Aorta (tissue), 5 donors: ENCODE measurements at places on chromosomes 6 and 20. TPM values are rescaled to one million over a fixed set of nuclear protein-coding genes. Genes with fewer than 3 reads are reported as not detected.
A peak's percentile ranks its signal among the peaks of the same experiment; 100 is the strongest.

The SAMD3 gene
- total RNA-seq, result 1.2 TPM

The MAN1A1 gene
- total RNA-seq, result 57.8 TPM

The GLP1R gene
- total RNA-seq, result not detected

The LY6G6C gene
- total RNA-seq, result not detected

The STXBP5 gene
- total RNA-seq, result 28.9 TPM

The LY6G6F gene
- not detected for total RNA-seq

The WFDC10B gene
- not detected for total RNA-seq

The MARCKS gene
- total RNA-seq, result 45.6 TPM

The NMBR gene
- total RNA-seq, result 0.45 TPM

GRCh38 chr6:15409301-15410125 is 163.6 kb downstream of the JARID2 start:
- no peak for DNase-seq
- H3K27me3 ChIP-seq, result no peaks in the 10 kb centered on the region
- H3K27ac ChIP-seq, result no peak overlapping the region
- peaks cover 1% of the 10 kb centered on the region for H3K4me1 ChIP-seq

DNA sequence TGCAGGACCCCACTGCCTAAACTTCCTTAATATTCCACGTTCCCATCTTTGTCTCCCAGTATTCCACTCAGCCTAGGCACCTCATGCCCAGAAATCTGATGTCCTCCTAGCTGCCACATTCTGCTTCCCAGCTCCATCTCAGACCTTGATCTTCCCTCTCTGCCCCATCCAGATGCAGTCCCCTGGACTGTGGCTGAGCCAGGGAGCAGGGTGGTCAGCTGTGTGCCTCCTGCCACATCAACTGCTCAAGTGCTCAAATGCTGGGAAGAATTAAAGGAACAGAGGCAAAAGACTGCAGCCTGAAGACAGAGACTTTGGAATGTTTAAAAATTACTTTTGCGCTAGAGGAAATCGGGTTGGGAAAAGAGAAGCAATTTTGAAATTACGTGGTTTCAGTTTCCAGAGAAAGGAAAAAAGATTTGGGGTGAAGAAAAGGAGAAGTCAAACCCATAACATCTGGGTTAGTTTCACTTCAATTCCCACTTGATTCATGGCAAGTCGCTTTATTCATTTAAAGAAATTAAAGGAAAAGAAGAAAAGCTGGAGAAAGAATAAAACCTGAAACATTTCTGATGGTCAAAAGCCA is 704.8 kb downstream of the PTPRT start:
- no peak overlapping the region for H3K4me3 ChIP-seq
- no peaks in the 10 kb centered on the region for H3K27me3 ChIP-seq
- no peak for DNase-seq
- no peaks in the 10 kb centered on the region for H3K36me3 ChIP-seq
- H3K4me1 ChIP-seq, result peaks cover 2% of the 10 kb centered on the region
- H3K27ac ChIP-seq, result no peak overlapping the region

DNA sequence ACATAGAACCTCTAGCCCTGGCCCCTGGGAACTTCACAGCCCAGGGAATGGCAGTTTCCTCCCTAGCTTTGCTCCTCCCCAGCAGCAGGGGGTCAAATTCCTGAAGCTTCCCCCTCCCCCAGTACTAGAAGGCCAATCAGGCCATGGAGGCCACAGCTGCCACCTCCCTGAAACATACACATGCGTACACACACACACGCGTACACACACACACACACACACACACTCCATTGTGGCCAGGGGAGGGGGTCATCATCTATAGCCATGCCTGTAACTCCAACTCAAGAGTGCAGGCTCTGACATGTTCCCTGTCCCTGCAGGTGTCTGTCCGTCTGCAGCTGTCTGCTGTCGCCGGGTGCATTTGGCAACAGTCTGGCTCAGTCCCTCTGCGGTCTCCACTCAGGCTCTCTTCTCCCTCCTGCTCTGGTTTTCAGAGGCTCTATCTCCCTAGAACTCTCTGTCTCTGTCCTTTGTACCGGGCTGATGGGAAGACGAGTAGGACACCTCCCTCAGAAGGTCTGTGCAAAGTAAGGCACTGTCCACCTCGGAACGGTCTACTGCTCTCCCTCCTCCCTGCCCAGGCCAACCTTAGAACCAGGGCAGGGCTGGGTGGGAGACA is 1.4 kb downstream of the LRFN2 start:
- no peak overlapping the region for H3K27ac ChIP-seq
- no peaks in the 10 kb centered on the region for H3K36me3 ChIP-seq
- no peaks in the 10 kb centered on the region for H3K27me3 ChIP-seq

GRCh38 chr6:83860359-83860755 is 868 bp downstream of the CYB5R4 start:
- H3K36me3 ChIP-seq, result no peaks in the 10 kb centered on the region
- no peak overlapping the region for H3K27ac ChIP-seq
- peaks cover 10% of the 10 kb centered on the region for H3K4me1 ChIP-seq
- peak overlapping the region; percentile 78 for H3K4me3 ChIP-seq

DNA sequence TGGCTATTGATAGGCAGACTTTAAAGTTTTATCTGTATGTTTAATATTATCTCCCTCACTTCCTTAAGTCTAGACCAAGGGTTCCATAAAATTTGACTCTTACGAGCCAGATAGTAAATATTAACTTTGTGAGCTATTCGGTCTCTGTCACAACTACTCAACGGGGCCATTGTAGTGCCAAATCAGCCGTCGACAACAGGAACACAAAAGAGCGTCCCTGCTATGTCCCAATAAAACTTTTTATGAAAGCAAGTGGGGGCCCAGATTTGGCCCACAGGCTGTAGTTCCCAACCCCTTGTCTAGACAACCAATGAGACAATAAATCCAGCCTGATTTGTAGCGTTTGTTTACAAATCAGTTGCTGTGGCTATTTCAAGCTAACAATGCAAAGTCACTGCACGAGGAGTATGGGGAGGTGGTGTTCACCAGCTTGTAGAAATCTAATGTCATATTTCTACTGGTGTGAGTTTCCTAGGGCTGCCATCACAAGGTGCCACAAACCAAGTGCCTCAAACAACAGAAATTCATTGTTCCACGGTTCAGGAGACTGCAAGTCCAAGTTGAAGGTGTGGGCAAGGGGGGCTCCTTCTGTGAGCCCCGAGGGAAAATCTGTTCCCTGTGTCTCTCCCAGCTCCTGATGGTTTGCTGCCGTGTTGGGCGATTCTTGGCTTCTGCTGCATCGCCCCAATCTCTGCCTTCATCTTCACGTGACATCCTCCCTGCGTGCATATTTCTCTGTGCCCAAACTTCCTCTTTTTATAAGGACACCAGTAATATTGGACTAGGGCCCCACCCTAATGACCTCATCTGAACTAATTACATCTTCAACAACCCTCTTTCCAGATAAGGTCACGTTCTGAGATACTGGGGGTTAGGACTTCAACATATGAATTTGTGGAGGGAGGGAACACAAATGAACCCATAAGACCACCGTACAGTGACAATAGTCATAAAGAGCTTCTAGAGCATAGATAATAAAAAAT is 356.0 kb upstream of the JARID2 start:
- H3K27ac ChIP-seq, result no peak overlapping the region
- H3K36me3 ChIP-seq, result no peaks in the 10 kb centered on the region

GRCh38 chr6:139939189-139939979 is 564.9 kb upstream of the CITED2 start:
- no peak overlapping the region for H3K4me3 ChIP-seq
- H3K4me1 ChIP-seq, result peaks cover 1% of the 10 kb centered on the region
- no peaks in the 10 kb centered on the region for H3K27me3 ChIP-seq
- no peak for DNase-seq

- H3K4me1 ChIP-seq, result no peaks in the 10 kb centered on the region
- no peaks in the 10 kb centered on the region for H3K36me3 ChIP-seq
- no peak overlapping the region for H3K27ac ChIP-seq
- no peak for DNase-seq
- no peak overlapping the region for H3K4me3 ChIP-seq
Observed at GRCh38 chr20:32231847-32232246, 24.2 kb downstream of the POFUT1 start.

DNA sequence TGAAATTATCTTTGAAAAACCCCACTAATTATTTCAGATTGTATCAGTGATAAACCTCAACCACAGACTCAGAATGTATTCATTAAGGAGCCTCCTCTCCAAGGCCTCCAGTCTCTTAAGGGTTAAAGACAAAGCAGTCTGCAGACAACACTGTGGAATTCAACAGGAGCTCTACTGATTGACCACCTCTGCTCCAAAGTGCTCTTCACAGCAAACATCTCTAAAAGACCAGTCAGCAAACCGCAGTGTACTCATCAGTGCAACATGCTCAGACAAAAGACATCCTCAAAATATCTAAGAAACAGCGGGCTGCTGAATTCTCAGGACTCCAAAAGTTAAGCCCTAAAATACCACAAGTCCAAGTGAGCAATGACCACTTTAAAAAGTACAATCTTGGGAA is 42.0 kb downstream of the UQCC1 start:
- no peak overlapping the region for H3K4me3 ChIP-seq
- no peak overlapping the region for H3K27ac ChIP-seq
- peaks cover under 1% of the 10 kb centered on the region for H3K36me3 ChIP-seq

- H3K4me1 ChIP-seq, result no peaks in the 10 kb centered on the region
- no peaks in the 10 kb centered on the region for H3K27me3 ChIP-seq
- no peaks in the 10 kb centered on the region for H3K36me3 ChIP-seq
- DNase-seq, result no peak
- no peak overlapping the region for H3K27ac ChIP-seq
Observed at GRCh38 chr6:44272999-44273566, 2.8 kb downstream of the TMEM151B start.

GRCh38 chr6:145561095-145562072 is 173.9 kb downstream of the EPM2A start:
- H3K27ac ChIP-seq, result no peak overlapping the region
- no peak overlapping the region for H3K4me3 ChIP-seq
- no peaks in the 10 kb centered on the region for H3K4me1 ChIP-seq
- no peak for DNase-seq
- H3K36me3 ChIP-seq, result no peaks in the 10 kb centered on the region

DNA sequence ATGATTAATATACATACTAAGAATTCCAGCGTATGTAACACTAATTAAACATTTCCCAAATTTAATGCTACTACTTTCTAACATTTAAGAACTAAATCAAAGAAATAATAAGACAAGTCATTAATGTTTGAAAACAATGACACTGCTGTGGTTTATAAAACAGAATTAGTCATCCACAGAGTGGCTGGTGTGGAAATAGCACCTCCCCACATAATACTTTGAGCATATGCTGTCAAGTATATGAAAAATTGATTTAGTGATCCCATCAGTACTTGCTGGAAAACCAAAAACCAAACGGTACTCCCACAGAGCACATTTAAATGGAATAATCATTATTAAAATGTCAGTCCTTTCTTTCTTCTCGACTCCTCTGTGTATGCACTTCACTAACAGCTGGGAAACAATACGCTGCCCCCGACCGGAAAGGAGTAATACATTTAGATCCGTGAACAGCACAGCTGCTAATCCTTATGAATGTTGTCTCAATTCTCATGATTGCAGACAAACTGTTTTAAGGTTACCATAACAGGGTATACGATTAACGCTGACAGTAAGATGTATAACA is 78.4 kb downstream of the PREP start:
- no peak overlapping the region for H3K4me3 ChIP-seq
- H3K27me3 ChIP-seq, result no peaks in the 10 kb centered on the region
- H3K27ac ChIP-seq, result no peak overlapping the region
- H3K36me3 ChIP-seq, result peaks cover 1% of the 10 kb centered on the region
- DNase-seq, result no peak
- no peaks in the 10 kb centered on the region for H3K4me1 ChIP-seq

DNA sequence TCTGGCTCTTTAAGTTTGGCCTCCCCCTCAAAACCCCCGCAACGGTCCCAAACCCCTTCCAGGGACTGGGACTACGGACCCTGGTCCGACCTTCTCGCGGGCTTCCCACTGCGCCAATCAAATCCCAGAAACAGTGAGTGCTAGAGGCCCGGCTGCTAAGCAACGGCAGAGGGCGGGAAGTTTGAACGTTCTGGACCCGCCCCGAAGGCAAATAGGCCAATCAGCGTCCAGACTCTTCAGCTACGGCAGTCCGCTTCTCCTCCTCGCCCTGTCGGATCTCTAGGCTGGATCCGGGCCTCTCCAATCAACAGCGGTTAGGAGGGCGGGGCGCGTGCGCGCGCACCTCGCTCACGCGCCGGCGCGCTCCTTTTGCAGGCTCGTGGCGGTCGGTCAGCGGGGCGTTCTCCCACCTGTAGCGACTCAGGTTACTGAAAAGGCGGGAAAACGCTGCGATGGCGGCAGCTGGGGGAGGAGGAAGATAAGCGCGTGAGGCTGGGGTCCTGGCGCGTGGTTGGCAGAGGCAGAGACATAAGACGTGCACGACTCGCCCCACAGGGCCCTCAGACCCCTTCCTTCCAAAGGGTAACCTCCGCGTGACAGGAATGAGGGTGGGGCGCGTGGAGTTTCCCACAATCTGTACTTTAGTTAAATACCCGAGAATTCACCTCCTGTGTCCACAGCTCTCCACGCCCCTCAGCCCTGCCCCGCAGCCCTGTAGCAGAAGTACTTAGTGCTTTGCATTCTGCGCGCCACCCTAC is at the start of gene MSH5:
Gene MSH5 (plus strand): TSS at position 367 of the 758 bp plus-strand sequence. CDS start 462 bp downstream, outside the sequence.
- no peaks in the 10 kb centered on the region for H3K36me3 ChIP-seq
- no peaks in the 10 kb centered on the region for H3K27me3 ChIP-seq
- DNase-seq, result peak; percentile 99
- H3K27ac ChIP-seq, result no peak within 1 kb of the TSS

DNA sequence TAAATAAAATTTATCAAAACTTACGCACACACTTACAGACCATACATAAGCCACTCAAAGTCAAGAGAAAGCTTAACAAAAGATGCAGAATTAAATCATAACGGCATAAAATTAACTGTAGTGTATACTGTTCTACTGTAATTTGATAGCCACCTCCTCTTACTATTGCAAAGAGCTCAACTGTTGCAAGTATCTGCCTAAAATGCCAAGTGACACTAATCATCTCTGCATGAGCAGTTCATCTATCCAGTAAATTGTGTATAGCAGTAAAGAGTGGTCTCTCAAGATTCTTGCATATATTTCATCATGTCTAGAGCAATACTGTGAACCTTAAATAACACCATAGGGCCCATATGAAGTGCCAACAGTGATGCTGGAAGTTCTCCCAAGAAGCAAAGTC is 12.3 kb downstream of the OR2H2 start:
- no peak overlapping the region for H3K27ac ChIP-seq
- no peaks in the 10 kb centered on the region for H3K27me3 ChIP-seq
- H3K4me3 ChIP-seq, result no peak overlapping the region
- no peaks in the 10 kb centered on the region for H3K4me1 ChIP-seq
- H3K36me3 ChIP-seq, result no peaks in the 10 kb centered on the region

GRCh38 chr6:14673201-14673600 is 555.6 kb downstream of the CD83 start:
- peaks cover 3% of the 10 kb centered on the region for H3K27me3 ChIP-seq
- no peak overlapping the region for H3K27ac ChIP-seq
- no peaks in the 10 kb centered on the region for H3K36me3 ChIP-seq
- DNase-seq, result no peak
- no peak overlapping the region for H3K4me3 ChIP-seq
- no peaks in the 10 kb centered on the region for H3K4me1 ChIP-seq

- no peaks in the 10 kb centered on the region for H3K36me3 ChIP-seq
- H3K27me3 ChIP-seq, result no peaks in the 10 kb centered on the region
- H3K27ac ChIP-seq, result no peak overlapping the region
- no peak for DNase-seq
Observed at GRCh38 chr6:121999456-122000065, 399.9 kb upstream of the HSF2 start.
